Uterus (tissue), 4 donors: ENCODE measurements at places on chromosomes 7 and 10. TPM values are rescaled to one million over a fixed set of nuclear protein-coding genes. Genes with fewer than 3 reads are reported as not detected.

The TRIM74 gene
- not detected for total RNA-seq

The DPP6 gene
- total RNA-seq: 27.1 TPM

The PPP1R9A gene
- total RNA-seq: 22.4 TPM

The CDH23 gene
- total RNA-seq: 7.1 TPM

The FKBP6 gene
- not detected for total RNA-seq

The PSTK gene
- 3.1 TPM for total RNA-seq

The RBP4 gene
- total RNA-seq: 3.2 TPM

The NYAP1 gene
- total RNA-seq: 0.29 TPM

The MYO3A gene
- not detected for total RNA-seq

The TAS2R4 gene
- 6.5 TPM for total RNA-seq

The NKX6-2 gene
- not detected for total RNA-seq

The ANXA8 gene
- total RNA-seq: not detected

The TMEM196 gene
- total RNA-seq: 1.0 TPM

The ARHGEF35 gene
- 4.6 TPM for total RNA-seq

The MMD2 gene
- total RNA-seq: not detected

The CASP2 gene
- 27.6 TPM for total RNA-seq
